ENCODE measurements at places on chromosomes 11 and 22.
A peak's percentile ranks its signal among the peaks of the same experiment; 100 is the strongest.

- DNase-seq, result peak; percentile 49
- no peak overlapping the region for H3K27ac ChIP-seq
- no peaks in the 10 kb centered on the region for H3K4me1 ChIP-seq
- H3K4me3 ChIP-seq, result no peak overlapping the region
- H3K27me3 ChIP-seq, result no peaks in the 10 kb centered on the region
Measured at GRCh38 chr11:46489656-46490560, 98.3 kb upstream of the CHRM4 start.

DNA sequence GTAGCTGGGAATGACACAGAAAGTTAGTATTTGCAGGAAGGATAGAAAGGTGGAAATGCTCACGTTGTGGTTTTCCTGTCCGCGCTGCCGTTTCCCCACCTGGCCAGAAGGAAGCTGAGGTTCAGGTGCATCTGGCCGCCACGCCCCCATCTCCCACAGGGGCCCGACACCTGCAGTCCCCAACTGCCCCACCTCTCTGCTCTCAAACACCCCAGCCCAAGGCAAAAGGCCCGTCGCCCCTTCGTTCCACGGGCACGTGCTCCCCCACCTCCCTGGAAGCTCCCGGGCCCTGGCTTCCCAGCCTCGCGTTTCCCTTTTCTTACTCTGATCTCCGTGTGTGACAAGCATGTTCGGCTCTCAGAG lies 985.1 kb downstream of the BRD1 start:
- H3K36me3 ChIP-seq, result no peaks in the 10 kb centered on the region
- DNase-seq, result no peak
- H3K4me3 ChIP-seq, result no peak overlapping the region
- no peaks in the 10 kb centered on the region for H3K27me3 ChIP-seq
- H3K4me1 ChIP-seq, result no peaks in the 10 kb centered on the region

DNA sequence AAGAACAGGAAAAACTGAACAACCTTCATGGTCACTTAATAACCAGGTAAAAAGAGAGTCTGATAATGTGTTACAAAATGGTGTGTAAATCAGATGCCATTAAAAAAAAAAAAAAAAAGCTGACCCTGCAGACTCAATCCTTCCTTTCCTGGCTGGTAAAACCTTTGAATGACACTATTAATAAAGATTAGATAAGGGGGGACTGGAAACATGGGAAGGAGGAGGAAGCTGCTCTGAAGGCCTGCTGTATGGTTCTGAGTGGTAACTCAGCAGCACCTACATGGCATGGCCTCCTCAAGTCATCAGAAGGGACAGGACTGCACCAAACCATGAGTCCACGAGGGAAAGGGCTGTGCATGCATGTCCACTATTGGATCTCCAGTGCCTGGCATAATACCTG lies 18.0 kb upstream of the SWAP70 start:
- H3K27me3 ChIP-seq, result no peaks in the 10 kb centered on the region
- DNase-seq, result no peak
- peaks cover 9% of the 10 kb centered on the region for H3K36me3 ChIP-seq
- H3K4me1 ChIP-seq, result no peaks in the 10 kb centered on the region
- H3K4me3 ChIP-seq, result no peak overlapping the region

DNA sequence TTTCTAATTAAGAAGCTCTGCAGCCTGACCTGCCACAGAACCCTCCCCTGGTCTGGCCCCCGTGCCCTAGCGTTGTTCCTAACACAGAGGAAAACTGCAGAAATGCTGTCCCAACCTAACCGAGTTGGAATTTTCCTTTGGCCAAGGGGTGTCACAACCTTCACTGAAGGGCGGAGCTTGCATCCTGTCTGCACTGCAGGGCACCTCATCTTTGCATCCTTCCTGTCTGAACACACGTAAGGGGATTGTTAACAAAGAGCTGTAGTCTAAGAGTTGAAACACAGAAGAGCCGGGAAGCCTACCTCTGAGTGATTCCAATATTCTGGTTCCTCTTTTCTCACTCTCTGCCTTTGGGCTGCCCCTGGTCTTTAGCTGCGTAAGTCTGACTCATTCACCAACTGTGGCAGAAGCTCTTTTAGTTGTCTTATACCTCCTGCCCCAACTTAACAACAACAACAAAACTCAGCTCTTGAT lies 1.6 kb downstream of the DIXDC1 start:
- peaks cover 5% of the 10 kb centered on the region for H3K4me1 ChIP-seq
- peak overlapping the region; percentile 87 for H3K4me3 ChIP-seq
- peak; percentile 67 for DNase-seq
- no peak overlapping the region for H3K27ac ChIP-seq
- H3K36me3 ChIP-seq, result no peaks in the 10 kb centered on the region

- peak overlapping the region; percentile 74 for H3K4me3 ChIP-seq
- peaks cover 10% of the 10 kb centered on the region for H3K4me1 ChIP-seq
- H3K27ac ChIP-seq, result no peak overlapping the region
- H3K27me3 ChIP-seq, result no peaks in the 10 kb centered on the region
Measured at GRCh38 chr11:121654843-121655536, 202.2 kb upstream of the SORL1-AS1 start.

DNA sequence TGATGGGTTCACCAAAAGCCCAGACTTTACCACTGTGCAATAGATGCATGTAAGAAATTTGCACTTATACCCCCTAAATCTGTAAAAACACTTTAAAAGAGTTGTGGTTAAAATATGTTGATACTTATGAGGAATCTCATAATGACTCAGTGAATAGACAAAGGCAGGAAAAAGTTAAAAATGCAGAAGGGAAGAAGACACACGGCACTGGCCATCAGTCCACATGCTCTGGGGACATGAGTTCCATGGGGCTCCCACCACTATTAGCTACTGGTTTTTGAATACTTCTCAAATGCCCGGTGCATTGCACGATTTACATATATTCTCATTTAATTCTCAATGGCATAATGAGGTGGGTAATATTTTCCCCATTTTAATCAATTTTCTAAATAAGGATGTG lies 59.3 kb upstream of the BLID start:
- DNase-seq, result no peak
- H3K27me3 ChIP-seq, result no peaks in the 10 kb centered on the region
- no peak overlapping the region for H3K27ac ChIP-seq
- no peak overlapping the region for H3K4me3 ChIP-seq
- H3K4me1 ChIP-seq, result no peaks in the 10 kb centered on the region

DNA sequence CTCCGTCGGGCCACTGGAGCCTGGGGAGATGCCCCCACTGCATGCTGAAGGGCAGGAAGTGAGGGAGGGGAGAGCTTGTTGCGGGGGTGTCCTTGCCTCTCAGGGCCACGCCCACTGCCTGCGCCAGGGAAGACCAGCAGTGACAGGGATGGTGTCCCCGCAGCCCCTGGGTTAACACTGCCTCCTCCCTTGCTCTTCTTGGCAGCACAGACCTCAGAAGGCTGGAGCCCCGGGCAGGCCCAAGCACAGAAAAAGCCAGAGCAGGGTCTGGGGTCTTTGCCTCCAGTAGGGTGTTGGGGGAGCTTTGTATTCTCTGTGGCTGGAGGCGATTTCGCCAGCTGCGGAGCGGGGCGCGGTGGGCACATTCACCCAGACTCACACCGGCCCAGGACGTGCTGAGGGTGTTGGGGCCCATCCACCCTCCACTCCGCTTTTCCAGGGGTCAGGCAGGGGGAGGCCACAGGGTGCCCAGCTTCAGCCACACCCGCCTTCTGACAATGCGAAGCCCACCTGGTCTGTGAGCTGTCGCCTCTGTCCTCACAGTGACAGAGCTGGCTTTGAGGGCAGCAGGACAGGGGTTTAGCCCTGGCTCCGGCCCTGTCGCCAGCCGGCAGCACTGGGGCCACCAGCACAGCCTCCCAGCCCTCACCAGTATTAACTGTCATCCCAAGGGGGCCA lies 83.7 kb downstream of the CDKN1C start:
- H3K27ac ChIP-seq, result no peak overlapping the region
- no peaks in the 10 kb centered on the region for H3K4me1 ChIP-seq
- peaks cover 9% of the 10 kb centered on the region for H3K36me3 ChIP-seq
- peak; percentile 26 for DNase-seq
- no peaks in the 10 kb centered on the region for H3K27me3 ChIP-seq

DNA sequence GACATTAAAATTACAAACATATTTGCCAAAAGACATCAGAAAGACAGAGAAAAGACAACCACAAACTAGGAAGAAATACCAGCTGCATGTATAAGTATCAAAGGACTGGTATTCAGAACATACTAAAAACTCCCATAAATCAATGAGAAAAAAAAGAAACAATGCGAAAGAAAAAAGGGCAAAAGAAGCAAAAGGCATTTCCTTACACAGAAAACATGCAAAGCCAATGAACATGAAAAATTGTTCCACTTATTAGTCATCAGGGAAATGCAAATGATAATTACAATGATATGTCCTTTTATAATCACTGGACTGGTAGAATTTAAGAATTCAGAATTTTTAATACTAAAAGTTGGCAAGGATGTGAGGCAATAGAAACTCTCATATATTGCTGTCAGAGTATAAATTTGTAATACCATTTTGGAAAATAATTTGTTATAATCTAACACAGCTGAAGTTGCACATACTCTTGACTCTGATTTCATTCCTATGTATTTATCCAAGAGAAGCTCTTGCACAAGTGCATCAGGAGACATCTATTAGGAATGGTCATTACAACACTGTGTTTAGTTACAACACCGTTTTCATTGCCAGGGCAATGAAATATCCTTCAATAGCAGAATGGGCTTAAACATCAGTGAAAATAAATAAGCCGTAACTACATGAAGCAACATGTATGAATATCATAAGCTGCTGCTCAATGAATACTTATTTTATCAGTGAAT lies 279.7 kb downstream of the SWAP70 start:
- DNase-seq, result no peak
- no peak overlapping the region for H3K27ac ChIP-seq
- no peaks in the 10 kb centered on the region for H3K4me1 ChIP-seq
- H3K4me3 ChIP-seq, result no peak overlapping the region

DNA sequence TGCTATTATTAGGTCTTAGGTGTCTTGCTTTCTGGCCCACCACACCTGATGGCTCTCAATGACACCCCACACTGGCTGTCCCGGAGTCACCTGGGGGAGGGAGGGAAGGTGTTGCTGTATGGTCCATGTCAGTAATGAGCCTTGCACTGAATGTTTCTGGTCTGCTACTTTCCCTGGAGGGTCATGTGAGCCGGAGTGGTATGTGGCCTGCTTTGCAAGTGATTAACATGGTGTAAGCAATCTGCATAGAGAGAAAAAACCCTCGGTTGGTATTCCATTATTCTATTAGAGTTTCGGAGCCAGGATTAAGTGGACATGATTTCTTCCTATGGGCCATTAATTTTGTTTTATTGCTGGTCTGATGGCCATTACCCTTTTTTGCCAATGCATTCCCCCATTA lies 63.9 kb downstream of the PKNOX2 start:
- H3K36me3 ChIP-seq, result no peaks in the 10 kb centered on the region
- no peak overlapping the region for H3K4me3 ChIP-seq
- peaks cover 17% of the 10 kb centered on the region for H3K4me1 ChIP-seq
- no peaks in the 10 kb centered on the region for H3K27me3 ChIP-seq
- H3K27ac ChIP-seq, result no peak overlapping the region

DNA sequence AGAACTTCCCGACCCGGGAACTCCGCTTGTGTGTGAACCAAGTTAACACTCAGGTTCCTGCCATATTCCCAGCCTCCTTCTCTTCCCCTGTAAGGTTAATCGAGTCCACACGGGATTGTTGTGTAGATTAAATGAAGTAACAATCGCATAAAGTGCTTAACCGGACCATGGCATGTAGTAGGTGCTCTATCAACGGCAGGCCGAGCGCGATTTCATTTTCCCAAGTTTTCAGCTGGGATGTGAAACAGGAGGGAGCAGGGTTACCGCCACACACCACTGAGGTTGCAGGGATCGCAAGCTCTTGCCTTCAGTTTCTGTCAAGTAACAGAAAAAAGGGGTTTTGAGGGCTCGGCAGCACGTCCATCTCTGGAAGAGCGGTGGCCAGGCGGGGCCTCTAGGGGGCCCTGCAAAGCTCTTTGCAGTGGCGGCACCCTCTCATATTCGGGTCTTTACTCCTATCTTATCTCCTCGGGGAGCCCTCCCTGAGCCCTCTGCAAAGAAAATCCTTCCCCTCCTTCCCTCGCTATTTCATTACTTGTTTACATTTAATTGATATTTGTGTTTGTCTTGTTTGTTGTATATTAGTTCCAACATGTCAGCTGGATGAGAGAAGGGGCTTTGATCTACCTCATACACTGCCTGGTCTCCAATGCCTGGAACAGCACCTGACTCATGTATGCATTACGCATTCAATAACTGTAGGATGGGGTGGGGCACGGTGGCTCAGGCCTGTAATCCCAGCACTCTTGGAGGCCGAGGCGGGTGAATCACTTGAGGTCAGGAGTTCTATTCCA lies 816 bp upstream of the PLEKHA7 start:
- peak; percentile 70 for DNase-seq
- H3K27ac ChIP-seq, result no peak overlapping the region
- peak overlapping the region; percentile 90 for H3K4me3 ChIP-seq
- H3K36me3 ChIP-seq, result no peaks in the 10 kb centered on the region
- peaks cover 12% of the 10 kb centered on the region for H3K4me1 ChIP-seq

GRCh38 chr22:50581950-50582492 lies 628 bp downstream of the CHKB start:
- H3K27me3 ChIP-seq, result no peaks in the 10 kb centered on the region
- DNase-seq, result no peak
- H3K4me1 ChIP-seq, result peaks cover 2% of the 10 kb centered on the region
- H3K4me3 ChIP-seq, result peak overlapping the region; percentile 80
- H3K36me3 ChIP-seq, result peaks cover 4% of the 10 kb centered on the region
- no peak overlapping the region for H3K27ac ChIP-seq

DNA sequence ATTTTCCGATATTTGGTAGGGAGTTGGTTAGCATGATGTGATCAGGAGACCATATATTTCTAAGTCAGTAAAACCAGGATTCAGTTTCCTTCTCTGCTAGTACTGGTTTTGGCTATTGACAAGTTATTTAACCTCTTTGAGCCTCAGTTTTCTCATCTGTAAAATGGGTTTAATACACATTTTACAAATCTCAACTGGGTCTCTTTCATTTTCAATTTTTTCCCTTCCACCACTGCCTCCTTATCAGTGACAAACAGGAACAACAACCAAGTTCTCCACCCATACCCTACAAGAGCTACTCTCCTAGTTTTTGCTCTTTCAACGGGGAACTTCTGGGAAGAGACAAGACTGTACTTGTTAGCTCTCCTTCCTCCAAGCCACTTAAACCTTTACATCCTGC lies 6.2 kb upstream of the APLP2 start:
- H3K4me3 ChIP-seq, result no peak overlapping the region
- no peak overlapping the region for H3K27ac ChIP-seq
- no peaks in the 10 kb centered on the region for H3K4me1 ChIP-seq

DNA sequence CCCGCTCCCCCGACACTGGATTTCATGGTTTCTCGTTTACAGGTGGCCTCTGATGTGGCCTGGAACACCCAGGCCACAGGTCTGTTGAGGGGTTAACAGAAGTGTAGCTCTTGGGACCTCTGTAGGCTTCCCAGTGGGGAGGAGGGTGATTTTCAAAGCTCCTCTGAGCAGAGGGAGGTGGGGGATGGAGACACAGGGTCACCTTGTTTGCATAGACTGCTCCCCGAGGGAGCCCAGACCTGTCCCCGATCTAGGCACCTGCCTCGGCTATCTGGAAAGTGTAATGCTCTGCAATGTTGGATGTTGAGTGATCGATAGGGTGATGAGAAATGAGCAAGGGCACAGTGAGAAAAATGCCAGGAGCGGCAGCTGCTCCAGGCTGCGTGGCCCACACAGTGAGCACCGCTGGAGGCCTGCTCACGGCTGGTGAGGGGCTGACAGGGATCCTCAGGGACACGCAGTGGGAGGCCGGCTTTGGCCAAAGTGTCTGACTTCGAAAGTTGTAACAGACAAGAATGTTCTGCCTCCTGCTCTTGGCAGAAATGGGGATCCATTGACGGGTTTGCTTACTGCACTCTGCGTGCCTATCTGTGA lies 594.1 kb downstream of the BRD1 start:
- no peaks in the 10 kb centered on the region for H3K27me3 ChIP-seq
- H3K36me3 ChIP-seq, result no peaks in the 10 kb centered on the region
- H3K4me1 ChIP-seq, result no peaks in the 10 kb centered on the region
